Activated CD8-positive, alpha-beta memory T cell treated with anti-CD3 and anti-CD28 coated beads, Interleukin-2, amount 50 U/mL, for 48 hours (primary cell): ENCODE measurements at places on chromosomes 16 and 17.

DNA sequence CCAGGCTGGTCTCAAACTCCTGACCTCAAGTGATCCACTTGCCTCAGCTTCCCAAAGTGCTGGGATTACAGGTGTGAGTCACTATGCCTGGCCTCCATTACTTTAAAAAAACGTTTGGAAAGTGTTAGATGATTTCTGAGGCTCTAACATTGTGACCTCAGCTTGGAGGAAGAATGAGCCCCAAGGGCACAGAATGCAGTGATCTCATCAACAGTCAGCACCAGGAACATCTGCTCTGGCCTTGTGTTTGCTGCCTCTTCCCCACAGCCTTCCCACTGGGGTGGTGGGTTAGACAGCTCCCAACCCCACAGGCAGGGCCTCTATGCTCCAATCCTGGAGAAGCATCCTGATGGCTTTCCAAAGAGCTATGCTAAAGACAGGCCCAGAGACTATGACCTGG, 37.7 kb upstream of the SREBF1 start:
- no peak for DNase-seq

DNA sequence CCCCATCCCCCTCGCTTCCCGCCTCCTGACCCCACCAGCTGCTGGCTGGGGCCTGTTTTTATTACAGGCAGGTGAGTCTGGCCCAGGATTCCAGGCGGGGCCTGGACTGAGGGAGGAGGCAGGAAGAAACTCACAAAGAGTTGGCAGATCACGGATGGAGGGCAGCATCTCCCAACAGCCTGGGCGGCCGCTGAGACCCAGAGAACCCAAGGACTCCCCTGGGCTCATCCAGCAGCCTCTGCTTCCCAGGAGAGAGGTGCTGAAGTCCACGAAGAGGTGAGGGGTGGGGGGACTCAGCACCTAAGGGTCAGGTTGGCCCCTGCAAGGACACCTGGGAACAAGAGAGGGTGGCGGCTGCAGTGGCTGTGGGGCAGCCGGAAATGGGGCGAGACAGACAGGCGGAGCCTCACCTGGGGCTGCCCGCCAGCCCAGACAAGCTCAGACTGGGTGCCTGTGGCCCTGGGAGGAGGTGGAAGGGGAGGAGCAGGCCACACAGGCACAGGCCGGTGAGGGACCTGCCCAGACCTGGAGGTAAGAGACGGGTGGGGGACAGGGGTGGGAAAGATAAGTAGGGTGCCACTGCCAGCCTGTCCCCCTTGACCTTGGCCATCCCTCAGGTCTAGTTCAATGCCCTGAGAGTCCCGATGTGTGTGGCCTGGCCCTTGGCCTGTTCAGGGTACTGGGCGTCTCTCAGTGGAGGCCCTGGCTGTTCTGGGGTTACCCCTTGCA, 8.7 kb upstream of the ADGRG1 start:
- DNase-seq: no peak

- DNase-seq: no peak
Measured at GRCh38 chr16:54253118-54253517, 33.5 kb downstream of the IRX3 start.

- DNase-seq: no peak
Measured at GRCh38 chr17:18144855-18145254, 36.3 kb downstream of the MYO15A start.

- no peak for DNase-seq
Measured at GRCh38 chr16:20683812-20684211, 13.7 kb downstream of the ACSM1 start.
